Activated naive CD4-positive, alpha-beta T cell treated with Interleukin-2 at 50 U/mL for 16 hours (primary cell): ENCODE measurements at places on chromosomes 4 and X.

GRCh38 chr4:90546114-90546513, 418.9 kb downstream of the CCSER1 start:
- no peak for DNase-seq

- DNase-seq, result no peak
Observed at GRCh38 chrX:53265771-53266574, 15.4 kb downstream of the IQSEC2 start.

DNA sequence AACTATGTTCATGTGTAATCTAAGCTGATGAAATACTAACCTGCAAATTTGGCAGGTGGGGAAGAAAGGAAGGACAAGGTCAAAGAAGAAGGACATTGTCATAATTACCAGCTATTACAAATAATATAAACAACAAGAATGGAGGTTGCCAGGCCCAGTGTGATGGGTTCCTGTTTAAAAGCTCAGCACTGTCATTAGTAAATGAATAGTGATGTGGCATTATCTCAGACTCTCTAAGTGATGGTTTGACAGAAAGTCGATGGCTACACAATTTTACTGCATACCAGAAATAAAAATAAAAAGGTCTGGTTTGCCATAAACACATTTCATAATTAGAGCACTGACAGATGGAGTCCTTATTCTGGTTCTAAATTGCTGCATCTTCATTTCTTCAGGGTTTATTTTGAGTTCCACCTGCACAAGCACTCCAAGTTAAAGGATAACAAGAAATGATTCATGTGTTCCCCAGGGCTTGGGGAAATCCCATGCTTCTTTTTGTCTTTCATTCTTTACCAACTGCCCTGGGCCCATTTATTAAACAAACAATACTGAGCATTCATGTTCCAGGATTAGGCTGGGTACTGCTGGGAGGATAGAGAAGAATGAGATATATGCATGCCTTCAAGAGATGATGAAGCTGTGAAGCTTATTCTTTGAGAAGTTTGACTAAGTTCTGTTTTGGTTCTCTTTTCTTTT, 367.8 kb upstream of the RASGEF1B start:
- DNase-seq, result no peak

DNA sequence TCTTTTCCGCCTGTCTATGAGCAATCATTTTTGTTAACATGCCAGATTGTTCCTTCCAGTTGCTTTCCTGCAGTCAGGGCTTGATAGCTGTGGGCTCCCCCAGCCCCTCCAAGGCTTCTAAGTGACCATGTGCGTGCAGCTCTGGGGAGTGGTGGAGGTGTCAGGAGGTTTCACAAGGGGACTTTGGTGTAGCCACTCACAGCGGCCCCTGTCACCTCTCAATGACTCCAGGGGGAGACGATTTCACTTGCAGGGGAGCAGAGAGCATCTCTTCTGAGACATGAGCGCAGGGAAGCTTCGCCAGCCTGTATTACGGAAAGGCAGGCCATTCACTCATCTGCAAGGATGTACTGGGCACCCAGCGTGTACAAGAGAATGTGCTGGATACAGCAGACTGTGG, 3.1 kb upstream of the GPR78 start:
- DNase-seq, result no peak

- DNase-seq, result no peak
Observed at GRCh38 chrX:85244450-85245211, 840 bp downstream of the ZNF711 start.

DNA sequence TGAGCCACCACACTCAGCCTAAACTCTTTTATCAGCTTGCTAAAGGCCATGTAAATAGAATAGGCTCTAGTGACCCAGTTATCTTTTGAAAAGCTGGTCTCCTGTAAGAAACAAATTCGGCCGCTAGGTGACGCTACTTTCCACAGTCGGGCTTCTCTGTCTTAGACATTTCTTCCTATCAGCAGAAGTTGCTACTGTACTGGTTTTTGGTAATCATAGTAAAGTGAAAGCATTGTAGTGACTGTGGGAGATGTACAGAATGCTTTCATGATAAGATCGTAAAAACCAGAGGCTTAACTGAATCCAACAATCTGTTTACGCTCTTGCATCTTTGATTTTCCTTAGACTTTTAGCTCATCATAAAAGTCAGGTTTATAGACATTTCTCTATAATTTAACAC, 82.6 kb downstream of the GK start:
- DNase-seq, result peak; percentile 76

GRCh38 chrX:12999422-12999821, 24.5 kb downstream of the TMSB4X start:
- peak; percentile 61 for DNase-seq

GRCh38 chr4:110682311-110682710, 59.4 kb upstream of the PITX2 start:
- DNase-seq, result no peak

DNA sequence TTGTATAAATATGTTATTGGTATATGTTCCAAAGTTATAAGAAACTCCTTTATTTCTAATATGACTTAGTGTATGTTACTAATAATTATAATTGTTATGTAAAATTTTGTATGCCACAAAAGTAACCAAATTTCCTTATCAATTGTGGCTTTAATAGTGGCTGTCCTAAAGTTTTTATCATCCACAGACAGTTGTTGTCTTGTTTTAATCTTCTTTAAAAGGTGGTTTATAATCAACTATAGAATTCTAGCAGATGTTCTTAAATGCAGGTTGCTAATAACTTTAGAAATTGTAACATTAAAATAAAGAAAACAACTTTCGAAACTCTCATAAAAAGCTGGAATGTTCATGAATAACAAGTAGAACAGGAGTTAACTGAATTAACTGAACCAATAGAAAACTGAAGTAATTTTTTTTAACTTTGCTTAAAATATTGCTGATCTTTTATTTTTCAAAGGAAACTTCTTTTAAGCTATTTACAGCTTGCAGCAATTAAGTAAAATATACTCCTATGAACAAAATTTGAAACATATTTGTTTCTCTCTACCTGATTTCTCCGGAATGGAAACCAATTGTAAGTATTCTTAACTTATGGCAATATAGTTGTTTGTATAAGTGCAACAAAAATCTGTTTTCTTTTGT, 24.3 kb downstream of the HSD17B11 start:
- no peak for DNase-seq

DNA sequence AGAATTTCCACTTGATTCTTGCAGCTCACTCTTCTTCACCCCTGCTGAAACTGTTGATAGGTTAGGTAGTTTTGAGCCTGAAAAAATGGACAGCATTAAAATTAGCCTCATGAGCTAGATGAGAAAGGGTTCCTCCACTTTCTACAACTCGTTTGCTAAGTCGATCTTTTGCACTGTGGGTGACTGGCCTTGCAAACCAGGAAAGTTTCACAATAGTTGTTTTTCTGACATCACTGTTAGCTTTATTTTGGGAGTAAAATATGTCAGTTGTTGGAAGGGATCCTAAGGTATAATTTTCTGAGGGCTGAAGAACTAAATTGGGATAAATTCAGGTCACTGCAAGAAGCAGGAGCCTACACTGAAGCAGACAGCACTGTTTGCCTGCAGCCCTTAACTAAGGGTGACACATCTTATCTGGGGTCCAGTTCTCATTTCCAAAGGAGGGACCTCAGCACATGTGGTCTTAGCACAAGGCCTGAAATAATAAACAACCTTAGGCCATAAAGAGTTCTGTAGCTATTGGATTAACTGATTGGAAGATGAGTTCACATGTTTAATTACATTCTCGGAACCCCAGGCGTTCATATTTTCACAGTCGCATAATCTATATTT, 29.1 kb downstream of the ANAPC4 start:
- no peak for DNase-seq

DNA sequence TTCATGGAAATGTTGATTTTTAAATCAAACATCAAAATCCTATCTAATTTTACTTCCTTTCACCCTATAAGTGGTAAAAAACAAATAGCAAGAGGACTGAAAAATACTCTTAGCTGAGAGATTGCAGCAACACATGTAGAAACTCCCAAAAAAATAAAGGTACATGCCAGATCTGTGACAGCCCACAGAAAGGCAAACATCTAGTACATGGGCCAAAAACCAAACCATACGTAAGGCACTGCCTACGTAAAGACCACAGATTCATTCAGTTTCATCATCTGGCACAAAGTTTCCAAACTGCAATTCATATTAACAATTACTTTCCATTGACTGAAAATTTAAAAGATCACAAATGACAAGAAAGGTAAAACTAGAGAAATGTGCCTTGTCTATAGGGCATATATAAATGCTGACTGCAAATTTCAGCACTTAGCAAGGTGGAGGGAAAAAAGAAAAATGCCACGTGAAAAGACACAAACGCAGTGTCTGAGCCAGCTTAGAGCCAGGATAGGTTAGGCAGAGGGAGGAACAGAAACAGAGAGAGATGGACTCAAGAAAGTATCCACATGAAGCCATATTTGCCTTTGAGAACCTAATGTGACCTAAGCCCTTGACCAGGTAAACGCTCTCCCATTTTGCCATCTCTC, 88.1 kb downstream of the TSPAN5 start:
- no peak for DNase-seq

- no peak for DNase-seq
Observed at GRCh38 chr4:177809791-177810190, 367.6 kb upstream of the AGA start.
